ENCODE measurements at places on chromosomes 2 and 18.

GRCh38 chr2:205850132-205850531 lies 167.8 kb downstream of the NRP2 start:
- no peak for DNase-seq

GRCh38 chr2:227367427-227367795 lies 11.7 kb downstream of the TM4SF20 start:
- DNase-seq = no peak

DNA sequence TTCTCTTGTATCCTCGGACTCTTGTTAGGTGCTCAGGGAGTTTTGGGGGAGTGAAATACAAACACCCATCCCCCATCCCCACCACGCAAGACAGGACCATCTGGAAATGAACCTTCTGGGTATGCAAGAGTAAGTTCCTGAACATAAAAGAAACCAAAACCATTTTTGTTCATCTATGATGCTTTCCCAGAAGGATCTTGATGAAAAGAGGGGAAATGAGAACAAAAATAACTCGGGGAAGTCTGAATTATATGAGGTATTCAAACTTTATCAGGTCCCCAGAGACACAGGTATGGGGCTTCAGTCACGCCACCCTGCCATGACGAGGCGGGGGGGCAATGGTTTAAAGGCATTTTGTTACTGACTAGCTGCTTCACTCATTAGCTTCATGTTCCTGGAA lies 68.6 kb upstream of the DNMT3A start:
- no peak for DNase-seq

DNA sequence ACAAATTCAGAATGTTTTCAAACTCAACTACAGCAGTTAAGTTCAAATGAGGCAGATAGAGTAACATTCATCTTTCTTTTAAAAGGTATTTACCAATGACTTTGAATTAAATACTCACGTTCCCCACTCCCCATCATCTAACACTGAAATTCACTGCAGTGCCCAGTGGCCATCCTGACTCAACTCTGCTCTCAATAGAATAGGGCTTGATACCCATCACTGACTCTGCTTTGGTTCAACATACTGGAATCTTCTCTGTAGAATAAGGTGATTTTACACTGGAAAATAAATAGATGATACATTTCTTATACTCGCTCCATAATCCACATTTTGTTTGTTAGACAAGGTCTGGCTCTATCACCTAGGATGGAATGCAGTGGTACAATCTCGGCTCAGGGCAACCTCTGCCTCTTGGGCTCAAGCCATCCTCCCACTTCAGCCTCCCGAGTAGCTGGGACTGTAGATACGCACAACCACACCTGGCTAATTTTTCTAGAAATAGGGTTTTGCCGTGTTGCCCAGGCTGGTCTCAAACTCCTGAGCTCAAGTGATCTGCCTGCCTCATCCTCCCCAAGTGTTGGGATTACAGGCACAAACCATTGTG lies 66.4 kb downstream of the PRPF40A start:
- DNase-seq = no peak

- DNase-seq = no peak
These were observed 2.0 kb downstream of the OTOF start for GRCh38 chr2:26475832-26476501.

DNA sequence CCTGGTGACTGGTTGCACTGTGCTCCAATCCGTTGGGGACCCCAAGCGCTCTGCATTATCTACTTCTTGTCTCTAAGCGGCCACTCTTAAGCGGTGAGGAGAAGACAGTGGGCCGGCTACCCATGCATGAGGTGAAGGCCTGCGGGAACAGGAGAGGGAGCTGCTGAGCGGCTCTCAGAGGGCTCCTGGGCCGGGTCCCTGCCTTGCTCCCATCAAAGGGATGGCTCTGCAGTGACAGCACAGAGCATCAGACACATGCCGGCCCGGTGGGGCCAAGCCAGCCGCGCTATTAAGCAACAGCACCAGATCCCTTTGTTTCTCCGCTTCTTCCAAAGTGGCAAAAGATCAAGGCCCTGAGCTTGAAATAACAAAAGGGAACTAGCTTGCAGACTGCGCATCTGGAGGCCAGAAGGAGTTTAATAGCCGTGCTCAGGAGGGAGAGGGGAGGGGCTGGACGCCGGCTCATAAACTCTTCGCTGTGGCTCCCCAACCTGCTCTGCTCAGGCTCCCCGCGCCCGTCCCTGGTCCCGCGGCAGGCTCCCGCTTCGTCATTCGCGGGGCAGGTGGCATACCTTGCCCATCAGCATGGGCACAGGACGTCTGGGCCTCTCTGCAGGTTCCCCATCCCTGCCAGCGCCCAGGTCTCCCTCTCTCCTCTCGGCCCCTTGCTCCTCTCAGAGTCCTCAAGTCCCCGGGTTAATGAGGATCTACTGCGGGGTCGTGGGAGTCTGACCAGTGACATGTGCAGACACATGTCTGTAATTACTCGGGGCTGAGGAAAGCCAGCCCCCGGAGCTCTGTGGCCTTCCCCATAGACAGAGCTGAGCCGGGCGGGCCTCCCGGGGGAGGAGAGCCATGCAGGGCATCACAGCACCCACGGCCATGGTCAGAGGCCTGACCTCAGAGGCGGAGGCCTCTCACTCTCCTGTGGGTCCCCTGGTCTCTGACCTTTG lies 96.7 kb downstream of the ASB1 start:
- DNase-seq = no peak

GRCh38 chr2:45585267-45585861 lies 25.7 kb downstream of the SRBD1 start:
- DNase-seq = no peak

- no peak for DNase-seq
These were observed 146.5 kb upstream of the MGAT5 start for GRCh38 chr2:134107402-134107801.

- DNase-seq = no peak
These were observed 39.5 kb downstream of the SFXN5 start for GRCh38 chr2:73031725-73032701.

- DNase-seq = no peak
These were observed 52.6 kb downstream of the COL6A3 start for GRCh38 chr2:237361194-237362004.

- no peak for DNase-seq
These were observed 8.7 kb downstream of the CEP68 start for GRCh38 chr2:65064728-65065552.

GRCh38 chr2:103402944-103403343 lies 641.1 kb downstream of the TMEM182 start:
- DNase-seq = no peak

DNA sequence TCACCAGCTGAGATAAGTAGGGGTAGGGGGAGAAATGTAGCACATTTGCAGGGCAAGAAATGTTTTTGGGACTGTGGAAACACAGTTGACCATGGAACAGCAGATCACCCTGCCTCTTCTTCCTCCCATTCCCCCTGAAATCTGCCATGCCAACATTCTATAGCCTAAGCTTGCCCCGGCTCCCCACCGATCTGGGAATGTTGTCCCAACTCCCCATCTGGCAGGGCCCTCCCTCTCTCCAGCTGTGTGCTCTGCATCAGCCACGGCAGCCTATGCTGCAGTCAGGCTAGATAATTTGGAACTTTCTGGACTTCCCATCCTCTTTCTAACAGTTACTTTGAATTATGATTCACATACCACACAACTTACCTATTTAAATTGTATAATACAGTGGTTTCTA lies 425.1 kb upstream of the RAB6C start:
- no peak for DNase-seq

DNA sequence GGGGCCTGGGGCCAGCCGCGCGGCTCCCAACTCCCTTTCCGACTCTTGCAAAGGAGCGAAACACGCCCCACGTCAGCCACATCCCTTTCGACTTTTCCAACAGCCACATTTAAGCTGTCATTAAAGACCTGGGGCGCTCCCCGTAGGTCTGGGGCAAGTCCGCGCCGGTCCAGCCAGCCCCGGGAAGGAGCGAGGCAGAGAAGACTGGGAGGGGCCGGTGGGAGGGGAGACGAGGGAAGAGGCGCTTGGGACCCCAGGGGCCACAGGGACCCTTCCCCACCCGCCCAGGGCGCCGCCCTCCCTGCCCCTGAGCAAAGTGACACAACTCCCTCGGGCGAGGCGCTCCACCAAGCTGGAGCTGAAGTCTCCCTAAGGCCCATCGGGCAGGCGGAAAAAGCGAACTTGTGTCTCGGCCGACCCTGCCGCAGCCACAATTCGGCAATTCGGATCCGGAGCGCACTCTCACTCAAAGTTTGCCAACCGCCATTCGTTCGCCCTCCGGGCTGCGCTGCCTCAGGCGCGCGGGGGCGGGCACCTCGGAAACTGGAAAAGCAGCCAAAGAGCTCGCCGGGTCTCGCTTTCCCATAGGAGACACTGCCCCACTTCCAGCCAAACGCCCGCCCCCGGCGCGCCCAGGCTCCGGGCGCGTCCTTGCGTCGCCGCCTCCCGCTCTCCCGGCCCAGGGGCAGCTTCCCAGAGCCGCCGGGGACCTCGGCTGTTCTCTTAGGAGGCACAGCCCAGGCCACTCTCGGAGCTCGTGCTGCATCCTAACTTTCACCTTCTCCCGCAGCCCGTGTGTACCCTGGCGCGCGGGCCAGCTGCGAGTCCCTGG lies 1.1 kb upstream of the KCTD1 start:
- no peak for DNase-seq

DNA sequence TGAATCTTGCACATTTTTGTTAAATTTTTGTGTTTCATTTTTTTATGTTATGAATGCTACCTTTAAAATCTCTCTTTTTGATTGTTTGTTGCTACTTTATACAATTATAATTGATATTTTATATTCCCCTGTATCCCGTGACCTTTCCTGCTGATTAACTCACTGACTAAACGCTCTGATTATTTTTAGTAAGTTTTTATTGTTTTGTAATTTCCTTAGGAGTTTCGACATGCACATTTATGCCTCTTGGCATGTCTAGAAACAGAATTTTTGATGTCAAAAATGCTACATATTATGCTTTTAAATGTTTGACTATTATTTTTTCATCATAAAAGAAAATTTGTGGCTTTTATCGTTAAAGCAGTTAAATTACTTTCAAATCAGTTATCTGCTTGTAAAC lies 1131.6 kb upstream of the TMEFF2 start:
- DNase-seq = no peak

DNA sequence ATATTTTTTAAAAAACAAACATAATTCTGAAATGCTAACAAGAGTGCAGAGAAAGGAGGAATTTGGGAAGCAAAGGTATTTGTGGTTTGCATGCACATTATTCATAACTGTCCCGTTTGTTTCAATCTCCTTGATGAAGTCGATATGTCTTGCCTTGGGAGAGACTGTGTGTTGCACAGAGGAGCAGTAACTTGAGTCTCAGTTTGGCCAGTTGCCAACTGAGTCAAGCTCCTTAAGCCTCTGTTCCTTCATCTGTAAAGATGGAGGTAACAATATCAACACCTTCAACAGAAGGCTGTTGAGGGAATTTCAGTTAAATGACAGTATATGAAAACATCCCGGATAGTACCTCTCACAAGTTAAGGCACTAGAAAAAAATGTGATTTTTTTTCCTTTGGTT lies 226.2 kb downstream of the ASXL3 start:
- DNase-seq = no peak

DNA sequence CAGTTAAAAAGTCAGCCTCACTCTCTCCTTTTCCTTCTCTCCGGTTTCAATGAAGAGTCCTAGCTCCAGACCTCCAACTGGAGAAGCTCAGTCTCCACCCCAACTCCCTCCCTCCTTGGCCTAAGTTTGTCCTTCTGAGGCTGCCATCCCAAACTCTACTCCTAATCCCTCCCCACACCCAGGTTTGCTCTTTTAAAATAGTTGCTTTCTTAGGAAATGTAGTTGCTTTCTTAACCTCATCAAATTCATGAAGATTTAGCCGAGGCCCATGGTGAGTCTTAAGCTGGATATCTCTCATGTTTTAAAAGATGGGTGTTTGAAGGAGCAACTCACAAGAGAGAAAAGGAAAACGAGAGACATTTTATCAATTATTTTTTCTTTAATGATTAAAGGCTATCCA lies 937 bp upstream of the LANCL1 start:
- DNase-seq = no peak

DNA sequence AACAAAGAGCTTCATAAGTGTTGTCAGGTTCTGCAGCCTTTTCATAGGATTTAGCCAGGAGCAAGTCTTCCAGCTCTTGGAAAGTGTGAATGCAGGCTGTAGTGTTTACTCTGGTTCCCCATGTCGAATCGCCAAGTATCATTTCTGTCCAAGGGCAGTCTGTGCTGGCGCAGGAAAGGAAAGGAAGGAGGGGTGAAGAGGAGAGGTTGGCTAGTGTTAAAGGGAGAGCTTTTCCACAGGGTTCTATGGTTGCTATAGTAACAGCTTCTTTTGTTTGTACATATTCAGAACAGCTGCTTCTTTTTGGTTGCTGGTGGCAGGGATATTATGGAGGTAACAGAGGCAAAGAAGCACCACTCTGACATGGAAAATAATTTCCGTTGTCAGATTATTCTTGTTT lies 69.9 kb downstream of the KCNH7 start:
- no peak for DNase-seq

DNA sequence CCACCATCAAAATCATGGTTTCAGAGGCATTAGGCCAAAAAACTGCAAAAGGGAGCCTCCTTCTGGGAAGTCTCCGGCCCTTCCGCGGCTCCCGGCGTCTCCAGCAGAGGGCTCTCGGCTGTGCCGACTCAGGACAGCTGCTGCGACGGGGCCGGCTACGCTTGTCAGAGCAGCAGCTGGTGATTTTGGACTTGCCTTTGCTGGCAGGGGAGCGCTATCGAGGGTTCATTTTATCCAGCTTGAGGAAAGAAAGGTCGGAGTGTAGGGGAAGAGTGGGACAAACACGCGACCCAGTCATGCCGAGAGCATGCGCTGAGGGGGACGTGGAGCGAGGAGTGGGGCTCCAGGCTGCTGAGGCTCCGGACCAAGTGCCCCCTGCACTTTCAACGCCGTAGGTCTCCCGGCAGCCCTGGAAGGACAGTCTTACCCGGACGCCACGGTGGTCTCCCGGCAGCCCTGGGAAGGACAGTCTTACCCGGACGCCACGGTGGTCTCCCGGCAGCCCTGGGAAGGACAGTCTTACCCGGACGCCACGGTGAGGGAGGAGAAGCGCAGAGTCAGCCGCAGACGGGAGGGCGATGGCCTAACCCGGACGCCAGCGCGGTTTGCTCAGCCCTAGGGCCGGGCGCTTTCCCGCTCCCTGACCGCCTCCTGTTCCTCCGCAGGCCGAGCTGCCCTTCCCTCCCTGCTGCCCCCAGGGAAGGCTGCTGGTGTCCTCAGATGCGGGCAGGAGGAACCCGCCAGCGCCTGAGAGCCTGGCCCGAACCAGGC lies 21.7 kb downstream of the DDX18 start:
- no peak for DNase-seq

GRCh38 chr2:197486175-197486574 lies 13.5 kb downstream of the HSPD1 start:
- no peak for DNase-seq

- no peak for DNase-seq
These were observed 171.4 kb upstream of the PXDN start for GRCh38 chr2:1915746-1916145.

- DNase-seq = no peak
These were observed 99.8 kb upstream of the RAB6C start for GRCh38 chr2:129879614-129880180.

DNA sequence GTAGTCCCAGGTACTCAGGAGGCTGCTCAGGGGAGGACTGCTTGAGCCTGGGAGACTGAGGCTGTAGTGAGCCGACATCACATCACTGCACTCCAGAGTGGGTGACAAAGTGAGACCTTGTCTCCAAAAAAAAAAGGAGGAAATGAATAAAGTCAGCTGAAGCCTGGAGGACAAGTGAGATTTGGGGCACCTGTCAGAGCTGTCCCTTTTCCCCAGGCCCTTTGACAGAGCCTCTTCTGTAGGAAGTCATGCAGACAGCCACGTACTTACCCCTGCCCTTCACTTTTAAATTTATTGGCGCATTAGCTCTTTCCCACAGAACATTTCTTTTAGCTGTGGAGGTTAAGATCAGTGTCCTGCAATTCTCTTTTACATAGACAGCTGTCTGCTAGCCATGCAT lies 151.0 kb upstream of the DNMT3A start:
- no peak for DNase-seq

All from activated T-helper 1 cell treated with anti-CD3 and anti-CD28 coated beads, Interleukin-2, amount 50 U/mL, for 16 hours (primary cell).